ENCODE measurements at places on chromosomes 16 and 17. TPM values are rescaled to one million over a fixed set of nuclear protein-coding genes. Genes with fewer than 3 reads are reported as not detected.
A peak's percentile ranks its signal among the peaks of the same experiment; 100 is the strongest.

C1QTNF8 gene
- total RNA-seq = 0.20 TPM

RPS2 gene
- 2,496 TPM for total RNA-seq

MSLN gene
- 5.7 TPM for total RNA-seq

CPHXL2 gene
- not detected for total RNA-seq

KRTAP4-1 gene
- total RNA-seq = not detected

GRCh38 chr16:4381935-4382794 is 10.5 kb downstream of the VASN start:
- no peaks in the 10 kb centered on the region for H3K27me3 ChIP-seq
- H3K4me3 ChIP-seq = no peak overlapping the region
- peaks cover 29% of the 10 kb centered on the region for H3K4me1 ChIP-seq
- no peak for DNase-seq
- H3K27ac ChIP-seq = no peak overlapping the region

DNA sequence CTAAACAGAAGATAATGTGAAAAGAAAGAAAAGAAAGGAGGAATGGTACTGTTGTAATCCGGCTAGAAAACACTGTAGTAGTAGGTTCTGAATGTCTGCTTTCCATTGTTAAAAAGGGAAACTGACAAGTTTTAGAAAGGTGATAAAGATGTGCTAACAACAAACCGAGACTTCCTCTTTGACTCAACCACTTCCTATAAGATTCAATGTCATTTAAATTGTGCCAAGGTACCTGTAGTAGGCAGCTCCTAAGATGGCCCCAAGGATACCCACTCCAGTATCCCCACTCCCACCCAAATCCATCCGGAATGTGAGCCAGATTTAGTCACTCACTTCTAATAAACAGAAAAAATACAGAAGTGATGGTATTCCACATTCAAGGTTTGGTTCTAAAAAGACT is 31.2 kb downstream of the XYLT1 start:
- H3K27me3 ChIP-seq = no peaks in the 10 kb centered on the region
- no peak for DNase-seq
- peaks cover 3% of the 10 kb centered on the region for H3K36me3 ChIP-seq
- peaks cover 7% of the 10 kb centered on the region for H3K4me1 ChIP-seq
- no peak overlapping the region for H3K27ac ChIP-seq
- no peak overlapping the region for H3K4me3 ChIP-seq

GRCh38 chr17:48747445-48748363 is 19.2 kb upstream of the HOXB13 start:
- peak overlapping the region; percentile 44 for H3K4me3 ChIP-seq
- no peaks in the 10 kb centered on the region for H3K36me3 ChIP-seq

Data from mesothelial cell of epicardium (in vitro differentiated cells).